Erythroblast (primary cell): ENCODE measurements at places on chromosomes 12 and 14.

DNA sequence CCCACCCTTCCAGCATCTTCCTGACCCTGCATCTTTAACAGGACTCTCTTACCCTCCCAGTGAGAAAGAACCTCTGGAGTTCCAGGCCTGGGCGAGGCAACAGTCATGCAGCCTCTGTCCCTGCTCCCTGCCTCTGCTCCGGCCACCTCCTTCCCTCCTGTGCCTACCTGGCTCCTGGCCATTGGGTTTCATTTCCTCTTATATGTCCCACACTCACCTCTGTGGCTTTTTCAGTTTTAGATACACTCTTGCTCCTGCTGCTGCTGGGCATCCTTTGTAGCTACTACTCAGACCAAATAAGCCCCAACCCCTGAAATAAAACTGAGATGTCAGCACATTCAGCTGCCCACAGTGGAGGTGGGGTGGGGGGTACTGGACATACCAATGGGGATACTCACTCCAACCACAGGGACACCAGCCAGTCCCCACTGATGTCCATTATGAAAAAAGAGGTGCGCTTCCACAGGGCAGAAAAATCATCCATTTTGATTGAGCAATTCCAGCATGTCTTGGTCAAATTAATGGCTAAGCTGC lies 99.1 kb upstream of the NRXN3 start:
- no peak for DNase-seq

DNA sequence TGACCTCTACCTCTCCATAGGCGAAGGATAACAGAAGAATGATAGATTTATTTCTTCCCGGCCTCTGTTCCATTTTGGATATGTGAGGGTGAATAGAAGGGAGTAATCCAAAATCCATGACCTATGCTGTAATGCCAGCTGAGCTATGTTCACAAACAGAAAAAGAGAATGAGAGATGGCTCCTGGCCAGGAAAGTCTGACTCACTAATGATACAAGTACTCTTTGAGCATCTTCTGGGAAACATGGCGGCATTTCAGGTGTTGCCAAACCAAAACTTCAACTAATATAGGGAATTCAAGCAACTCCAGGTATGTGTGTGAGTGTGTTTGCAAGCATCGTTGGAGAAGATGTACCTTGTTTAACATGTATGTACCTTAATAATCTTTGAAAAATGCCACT lies 55.1 kb downstream of the MED13L start:
- peak; percentile 86 for DNase-seq

- no peak for DNase-seq
Measured at GRCh38 chr12:55827806-55828205, 1.6 kb downstream of the DNAJC14 start.

DNA sequence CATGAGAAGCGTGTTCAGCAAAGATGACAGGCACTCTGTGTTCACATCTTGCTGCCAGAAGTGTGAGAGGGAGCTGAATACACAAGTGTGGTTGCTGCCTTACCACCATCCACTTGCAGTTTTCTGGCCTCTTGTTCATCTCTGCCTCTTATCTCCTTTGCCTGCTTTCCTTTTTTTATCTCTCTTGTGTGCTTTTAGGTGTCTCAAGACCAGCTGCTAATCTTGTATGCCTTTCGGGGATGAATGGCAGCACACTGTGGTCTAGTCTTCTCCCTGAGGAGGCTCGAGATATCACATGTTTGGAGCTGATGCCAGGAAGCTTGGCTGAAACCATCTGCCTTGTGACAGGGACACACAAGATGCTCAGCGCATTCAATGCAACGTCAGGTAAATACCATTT lies 17.2 kb downstream of the FAM234B start:
- peak; percentile 91 for DNase-seq

- DNase-seq, result no peak
Measured at GRCh38 chr14:102779084-102779462, 1.8 kb downstream of the TRAF3 start.

DNA sequence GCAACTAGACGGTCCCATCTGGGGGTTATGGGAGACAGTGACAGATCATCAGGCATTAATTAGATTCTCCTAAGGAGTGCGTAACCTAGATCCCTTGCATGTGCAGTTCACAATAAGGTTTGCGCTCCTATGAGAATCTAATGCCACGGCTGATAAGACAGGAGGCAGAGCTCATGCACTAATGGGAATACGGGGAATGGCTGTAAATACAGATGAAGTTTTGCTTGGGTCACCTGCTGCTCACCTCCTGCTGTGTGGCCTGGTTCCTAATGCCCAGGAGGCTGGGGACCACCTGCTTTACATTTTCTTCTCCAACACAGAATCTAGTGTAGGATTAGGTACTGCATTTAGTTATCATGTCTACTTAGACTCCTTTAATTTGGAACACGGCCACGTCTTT lies 49.7 kb upstream of the SAV1 start:
- DNase-seq, result no peak

DNA sequence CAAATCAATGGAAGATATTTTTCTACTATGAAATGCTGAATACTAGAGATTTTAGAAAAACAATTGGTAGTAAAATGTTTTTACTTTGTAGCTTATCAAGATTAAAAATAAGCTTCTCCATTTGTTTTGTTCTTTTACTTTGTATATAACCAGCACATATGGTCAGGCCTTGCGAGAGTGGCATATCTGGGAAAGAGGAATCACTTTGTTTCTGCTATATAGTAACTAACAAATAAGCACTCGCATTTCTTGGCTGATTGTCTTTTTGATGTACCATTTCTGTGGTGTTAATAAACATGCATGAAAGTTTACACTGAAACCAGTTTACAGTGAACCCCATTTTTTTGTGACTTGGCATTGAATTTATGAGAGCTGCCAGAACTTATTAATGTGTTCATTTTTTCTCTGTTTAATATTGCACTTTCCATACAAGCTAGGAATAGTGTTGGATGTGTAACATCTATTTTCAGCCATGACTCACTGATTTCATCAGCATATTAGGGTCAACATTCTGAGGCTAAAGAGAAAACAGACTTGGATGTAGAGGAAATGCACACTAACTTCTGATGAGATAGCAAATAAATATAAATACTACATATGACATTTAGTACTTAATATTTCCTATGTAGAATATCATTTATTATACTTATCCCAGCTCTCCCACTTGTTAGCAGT lies 635.5 kb downstream of the KCNH5 start:
- DNase-seq, result no peak

- DNase-seq, result peak; percentile 23
Measured at GRCh38 chr12:126663304-126664094, 1598.3 kb downstream of the AACS start.

DNA sequence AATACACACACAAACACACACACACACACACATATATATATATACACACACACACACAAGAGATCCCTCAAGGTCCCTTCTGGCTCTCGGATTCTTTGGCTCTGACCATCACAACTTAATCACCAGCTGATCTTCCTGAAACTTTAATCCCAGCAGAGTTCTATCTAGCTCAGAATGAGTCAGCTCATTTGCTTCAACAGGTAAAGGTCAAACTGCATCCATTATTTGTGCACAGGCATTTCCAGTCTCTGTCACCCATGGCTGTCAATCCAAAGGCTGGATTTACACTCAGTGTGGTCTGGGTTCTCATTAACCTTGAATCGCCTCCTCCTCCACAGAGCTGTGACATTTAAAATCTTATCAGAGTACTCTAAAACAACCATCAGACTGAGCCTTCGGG lies 113.3 kb upstream of the TMPO start:
- DNase-seq, result no peak

GRCh38 chr12:114045349-114045748 lies 79.2 kb upstream of the RBM19 start:
- DNase-seq, result no peak

DNA sequence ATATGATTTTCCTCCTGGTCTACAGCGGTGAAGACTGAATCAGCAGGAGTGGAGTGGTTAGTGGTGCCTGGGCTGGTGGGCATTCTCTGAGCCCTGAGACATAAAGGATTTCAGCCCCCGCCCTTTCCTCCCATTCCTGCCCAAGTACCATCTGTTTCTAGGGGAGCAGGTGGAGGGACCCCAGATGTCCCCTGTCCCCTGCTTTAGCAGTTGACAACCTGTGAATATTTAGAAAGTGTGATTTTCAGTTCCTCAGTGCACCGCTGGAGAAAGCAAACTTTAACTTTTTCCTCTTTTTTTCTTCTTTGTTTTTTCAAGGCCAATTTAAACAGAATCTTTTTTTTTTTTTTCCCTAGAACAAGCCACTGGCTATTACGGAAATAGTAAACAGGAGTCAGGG lies 163.8 kb upstream of the MYL2 start:
- no peak for DNase-seq

DNA sequence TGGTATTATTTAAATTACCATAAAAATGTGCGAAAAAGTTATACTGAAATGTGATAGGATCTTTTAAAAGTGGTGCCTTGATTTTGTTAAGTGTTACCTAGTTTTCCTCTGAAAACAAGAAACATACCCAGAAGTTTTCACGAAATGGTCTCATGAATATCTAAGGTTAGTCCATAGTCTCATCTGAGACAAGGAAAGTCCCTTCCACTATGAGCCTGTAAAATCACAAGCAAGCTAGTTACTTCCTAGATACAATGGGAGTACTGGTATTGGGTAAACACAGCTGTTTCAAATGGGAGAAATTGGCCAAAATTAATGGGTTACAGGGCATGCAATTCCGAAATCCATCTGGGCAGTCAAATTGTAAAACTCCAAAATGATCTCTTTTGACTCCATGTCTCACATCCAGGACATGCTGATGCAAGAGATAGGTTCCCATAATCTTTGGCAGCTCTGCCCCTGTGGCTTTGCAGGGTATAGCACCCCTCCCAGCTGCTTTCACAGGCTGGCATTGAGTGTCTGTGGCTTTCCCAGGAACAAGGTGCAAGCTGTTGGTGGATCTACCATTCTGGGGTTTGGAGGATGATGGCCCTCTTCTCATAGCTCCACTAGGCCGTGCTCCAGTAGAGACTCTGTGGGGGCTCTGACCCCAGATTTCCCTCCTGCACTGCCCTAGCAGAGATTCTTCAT lies 271.4 kb downstream of the NAV3 start:
- no peak for DNase-seq

DNA sequence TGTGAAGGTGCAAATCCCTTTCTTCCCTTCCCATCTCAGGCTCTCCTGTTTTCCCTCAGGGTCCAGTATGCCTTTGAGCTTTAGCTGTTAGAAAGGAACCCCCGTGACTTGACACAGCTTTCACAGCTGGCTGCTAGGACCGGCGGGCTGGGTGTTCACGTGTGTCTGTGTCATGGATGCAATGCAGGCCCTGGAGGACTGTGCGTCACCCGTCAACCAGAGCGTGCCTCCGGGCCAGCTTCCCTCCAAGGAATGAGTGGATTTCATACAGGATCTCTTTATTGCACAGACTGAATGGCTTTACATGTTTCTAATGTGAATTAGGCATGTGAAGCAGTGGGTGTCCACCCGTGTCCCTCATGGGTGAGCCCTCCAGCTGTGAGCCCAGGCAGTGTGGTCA lies 77.4 kb downstream of the AACS start:
- DNase-seq, result no peak

DNA sequence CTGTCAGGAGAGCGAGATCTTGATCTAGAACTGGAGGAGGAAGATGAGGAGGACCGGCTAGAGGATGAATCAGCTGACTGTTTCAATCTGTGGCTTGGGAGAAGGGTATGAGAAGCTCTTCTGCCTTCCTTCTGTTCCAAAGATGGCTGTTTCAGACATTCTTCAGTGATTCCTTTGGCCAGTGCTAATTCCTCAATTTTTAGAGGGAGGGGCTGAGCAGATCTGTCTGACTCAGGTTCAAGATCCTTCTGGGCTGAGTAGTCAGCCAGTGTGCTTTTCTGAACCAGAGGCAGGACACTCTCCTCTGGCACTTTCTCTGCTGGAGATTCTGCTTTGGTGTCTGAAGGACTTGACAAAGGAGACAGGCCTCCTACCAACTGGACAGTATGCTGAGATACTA lies 15.2 kb downstream of the ACIN1 start:
- no peak for DNase-seq

GRCh38 chr14:94936401-94936892 lies 166.5 kb upstream of the GSC start:
- DNase-seq, result no peak

- no peak for DNase-seq
Measured at GRCh38 chr12:88648625-88649024, 68.4 kb upstream of the KITLG start.
